T-helper 2 cell treated with Interferon-gamma antibody and Interleukin-4, amounts not matched to agents 5 μg/mL and 100 μg/mL, for 36 hours (primary cell): ENCODE measurements at places on chromosomes 11 and 22.

GRCh38 chr11:7657306-7658025, 15.8 kb downstream of the CYB5R2 start:
- H3K4me3 ChIP-seq = no peak overlapping the region
- H3K4me1 ChIP-seq = no peaks in the 10 kb centered on the region
- H3K27ac ChIP-seq = no peak overlapping the region
- H3K36me3 ChIP-seq = no peaks in the 10 kb centered on the region
- DNase-seq = no peak
- H3K27me3 ChIP-seq = no peaks in the 10 kb centered on the region

GRCh38 chr22:45268167-45268957, 16.4 kb upstream of the UPK3A start:
- no peak overlapping the region for H3K27ac ChIP-seq
- no peak for DNase-seq
- peak overlapping the region; percentile 77 for H3K4me3 ChIP-seq
- no peaks in the 10 kb centered on the region for H3K36me3 ChIP-seq
- H3K4me1 ChIP-seq = peaks cover 5% of the 10 kb centered on the region

- peaks cover 68% of the 10 kb centered on the region for H3K27me3 ChIP-seq
- peaks cover 4% of the 10 kb centered on the region for H3K4me1 ChIP-seq
- H3K27ac ChIP-seq = no peak overlapping the region
- DNase-seq = peak; percentile 10
- H3K4me3 ChIP-seq = no peak overlapping the region
Observed at GRCh38 chr11:123197711-123198110, 2.7 kb upstream of the CLMP start.

GRCh38 chr22:26172389-26172990, 3.2 kb downstream of the SEZ6L start:
- peaks cover 48% of the 10 kb centered on the region for H3K27me3 ChIP-seq
- no peak overlapping the region for H3K4me3 ChIP-seq
- H3K36me3 ChIP-seq = no peaks in the 10 kb centered on the region

DNA sequence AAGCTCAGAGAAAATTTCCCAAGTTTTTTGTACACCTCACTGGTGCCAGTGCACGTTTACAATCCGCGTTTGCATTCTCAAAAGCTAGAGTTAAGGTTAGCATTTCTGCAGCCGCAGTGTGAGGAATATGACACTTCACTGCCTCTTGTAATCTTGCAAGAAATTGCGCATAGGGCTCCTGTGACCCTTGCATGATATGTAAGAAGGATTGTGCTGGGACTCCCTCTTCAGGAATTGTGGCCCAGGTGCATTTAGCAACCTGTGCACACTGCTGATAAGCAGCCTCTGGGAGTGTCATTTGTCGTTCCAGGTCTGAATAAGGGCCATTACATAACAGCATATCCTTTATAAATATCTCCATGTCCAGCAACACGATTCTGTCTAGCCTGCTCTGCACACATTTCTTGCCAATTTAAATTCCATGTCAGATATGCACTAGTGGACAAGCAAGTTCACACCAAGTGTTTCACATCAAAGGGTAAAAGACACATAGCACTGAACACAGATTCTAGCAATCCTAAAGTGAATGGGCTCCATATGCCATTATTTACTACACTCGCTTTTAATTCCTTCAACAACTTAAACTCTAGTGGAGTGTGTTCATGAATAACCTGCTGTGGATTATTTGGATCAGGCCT, 69.2 kb upstream of the INCENP start:
- DNase-seq = no peak
- no peak overlapping the region for H3K27ac ChIP-seq
- H3K36me3 ChIP-seq = no peaks in the 10 kb centered on the region
- peaks cover 11% of the 10 kb centered on the region for H3K27me3 ChIP-seq

GRCh38 chr11:32883421-32883820, 9.2 kb upstream of the QSER1 start:
- no peak for DNase-seq
- H3K36me3 ChIP-seq = no peaks in the 10 kb centered on the region
- no peak overlapping the region for H3K27ac ChIP-seq

GRCh38 chr11:123202155-123203151, 7.4 kb upstream of the CLMP start:
- no peak overlapping the region for H3K27ac ChIP-seq
- no peak for DNase-seq
- H3K36me3 ChIP-seq = no peaks in the 10 kb centered on the region
- H3K27me3 ChIP-seq = peaks cover 40% of the 10 kb centered on the region
- no peaks in the 10 kb centered on the region for H3K4me1 ChIP-seq
- H3K4me3 ChIP-seq = no peak overlapping the region

DNA sequence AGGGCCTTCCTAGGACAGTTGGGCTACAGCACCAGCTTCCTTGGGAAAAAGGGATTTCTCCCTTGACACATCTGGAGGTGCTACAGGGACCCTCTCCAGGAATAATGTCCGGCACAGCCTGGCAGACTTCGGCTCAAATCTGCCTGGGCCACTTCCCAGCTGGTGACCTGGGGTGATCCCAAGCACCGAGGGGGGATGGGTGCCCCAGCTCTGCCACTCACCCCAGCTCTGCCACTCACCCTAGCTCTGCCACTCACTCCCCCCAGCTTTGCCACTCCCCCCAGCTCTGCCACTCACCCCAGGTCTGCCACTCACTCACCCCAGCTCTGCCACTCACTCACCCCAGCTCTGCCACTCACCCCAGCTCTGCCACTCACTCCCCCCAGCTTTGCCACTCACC, 9.9 kb downstream of the OSBPL5 start:
- no peak overlapping the region for H3K27ac ChIP-seq
- peaks cover 6% of the 10 kb centered on the region for H3K27me3 ChIP-seq
- no peaks in the 10 kb centered on the region for H3K4me1 ChIP-seq
- H3K4me3 ChIP-seq = no peak overlapping the region
- no peaks in the 10 kb centered on the region for H3K36me3 ChIP-seq

GRCh38 chr11:57618438-57618837, 21.0 kb downstream of the SERPING1 start:
- no peak for DNase-seq
- H3K27ac ChIP-seq = no peak overlapping the region
- H3K4me1 ChIP-seq = no peaks in the 10 kb centered on the region
